ENCODE measurements at places on chromosomes 3 and 15. TPM values are rescaled to one million over a fixed set of nuclear protein-coding genes. Genes with fewer than 3 reads are reported as not detected.
A peak's percentile ranks its signal among the peaks of the same experiment; 100 is the strongest.

DNA sequence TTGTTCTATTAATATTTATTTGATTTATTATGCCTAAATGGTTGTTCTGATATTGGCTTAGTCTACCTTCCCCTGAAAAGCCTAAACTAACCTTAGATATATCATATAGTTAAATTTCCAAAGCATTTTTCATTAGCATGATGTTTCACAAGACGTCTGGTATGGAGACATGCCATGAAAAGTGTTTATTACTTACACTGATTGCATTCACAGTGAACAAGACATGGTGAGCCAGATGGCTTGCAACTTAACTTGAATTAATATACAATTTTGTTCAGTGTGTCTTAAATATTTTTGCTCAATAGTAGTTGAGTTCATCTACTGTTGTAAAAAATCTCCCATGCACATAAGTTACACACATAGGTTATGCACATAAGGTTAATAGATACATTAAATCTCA is 758.4 kb downstream of the NSUN3 start:
- no peaks in the 10 kb centered on the region for H3K27me3 ChIP-seq
- no peaks in the 10 kb centered on the region for H3K36me3 ChIP-seq
- H3K4me3 ChIP-seq, result no peak overlapping the region
- DNase-seq, result no peak
- H3K4me1 ChIP-seq, result no peaks in the 10 kb centered on the region

P2RY12 gene
- not detected for total RNA-seq

GRCh38 chr15:43552256-43552655 is 34.8 kb downstream of the MAP1A start:
- DNase-seq, result no peak
- no peaks in the 10 kb centered on the region for H3K27me3 ChIP-seq
- peaks cover under 1% of the 10 kb centered on the region for H3K36me3 ChIP-seq
- no peaks in the 10 kb centered on the region for H3K4me1 ChIP-seq
- H3K27ac ChIP-seq, result no peak overlapping the region
- H3K4me3 ChIP-seq, result no peak overlapping the region

- H3K4me1 ChIP-seq, result peaks cover 65% of the 10 kb centered on the region
- peak; percentile 37 for DNase-seq
- peak overlapping the region; percentile 62 for H3K4me3 ChIP-seq
- no peaks in the 10 kb centered on the region for H3K27me3 ChIP-seq
Measured at GRCh38 chr3:58178528-58179234, 32.1 kb downstream of the DNASE1L3 start.

SPINT1 gene
- 93.7 TPM for total RNA-seq

DNA sequence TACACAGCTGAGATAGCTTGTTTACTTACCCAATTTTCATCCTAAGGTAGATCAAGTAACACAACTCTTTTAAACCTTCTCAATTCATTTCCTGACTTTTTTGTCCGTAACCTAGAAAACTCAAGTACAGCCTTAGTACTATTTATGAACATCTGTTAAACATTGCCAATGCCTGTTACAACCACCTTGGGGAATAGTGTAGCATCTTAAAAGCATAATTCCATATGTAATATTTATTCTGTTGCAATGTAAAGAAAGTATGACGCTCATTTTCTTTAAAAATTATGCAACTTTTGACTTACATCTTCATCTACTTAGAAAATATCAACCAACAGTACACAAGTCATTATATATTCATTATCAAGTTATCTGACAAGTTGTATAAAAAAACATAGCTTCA is 54.6 kb downstream of the SUCLG2 start:
- DNase-seq, result no peak
- H3K4me1 ChIP-seq, result peaks cover 10% of the 10 kb centered on the region
- no peak overlapping the region for H3K27ac ChIP-seq
- H3K36me3 ChIP-seq, result no peaks in the 10 kb centered on the region
- no peak overlapping the region for H3K4me3 ChIP-seq
- no peaks in the 10 kb centered on the region for H3K27me3 ChIP-seq

- H3K27ac ChIP-seq, result peak overlapping the region; percentile 81
- no peaks in the 10 kb centered on the region for H3K36me3 ChIP-seq
- peak; percentile 5 for DNase-seq
- H3K4me1 ChIP-seq, result peaks cover 6% of the 10 kb centered on the region
- no peaks in the 10 kb centered on the region for H3K27me3 ChIP-seq
Measured at GRCh38 chr15:38588672-38589071, 24.1 kb upstream of the RASGRP1 start.

GRCh38 chr3:194293546-194294198 is 57.5 kb downstream of the CPN2 start:
- H3K27me3 ChIP-seq, result no peaks in the 10 kb centered on the region
- H3K4me3 ChIP-seq, result no peak overlapping the region
- H3K27ac ChIP-seq, result no peak overlapping the region
- peaks cover 9% of the 10 kb centered on the region for H3K4me1 ChIP-seq

DNA sequence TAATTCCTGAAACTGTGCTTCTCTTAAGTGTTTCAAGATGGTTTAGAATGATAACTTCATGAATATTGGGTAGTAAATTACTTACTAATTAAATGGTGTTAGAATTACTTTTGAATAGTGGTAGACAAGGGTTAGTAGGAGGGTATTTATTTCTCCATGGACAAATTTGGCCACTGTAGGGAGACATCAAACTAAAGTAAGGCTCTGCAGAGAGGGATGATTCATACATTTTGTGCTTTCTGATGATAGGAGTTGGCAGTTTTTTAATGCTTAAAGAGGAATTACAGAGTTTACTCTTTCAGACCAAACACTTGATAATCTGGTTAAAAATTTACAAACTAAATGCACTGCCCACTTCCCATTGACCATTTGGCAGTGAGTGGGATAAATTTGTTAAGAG is 127.6 kb downstream of the NAALADL2 start:
- no peaks in the 10 kb centered on the region for H3K36me3 ChIP-seq
- no peak overlapping the region for H3K4me3 ChIP-seq
- H3K4me1 ChIP-seq, result peaks cover 9% of the 10 kb centered on the region
- H3K27ac ChIP-seq, result peak overlapping the region; percentile 22
- H3K27me3 ChIP-seq, result no peaks in the 10 kb centered on the region

IRAK2 gene
- total RNA-seq, result 31.6 TPM

STAB1 gene
- not detected for total RNA-seq

DNA sequence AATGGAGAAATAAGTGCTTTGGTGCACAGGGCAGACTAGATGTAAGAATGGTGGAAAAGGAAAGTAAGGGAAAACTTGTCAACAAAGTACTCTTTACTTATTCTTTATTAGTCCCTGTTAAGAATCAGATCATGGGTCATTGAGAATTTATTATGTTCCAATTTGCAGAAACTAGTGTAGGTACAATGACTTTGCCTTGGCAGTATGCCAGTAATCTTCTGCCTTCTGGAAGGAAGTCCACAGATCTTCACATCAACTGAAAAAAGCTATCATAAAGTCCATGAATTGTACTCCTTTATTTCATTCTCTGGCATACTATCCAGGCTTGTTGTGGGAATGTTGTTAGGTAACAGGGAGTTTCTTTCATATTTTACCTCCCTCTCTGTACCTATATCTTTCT is 88.2 kb upstream of the FLNB start:
- H3K4me3 ChIP-seq, result no peak overlapping the region
- DNase-seq, result no peak
- no peaks in the 10 kb centered on the region for H3K4me1 ChIP-seq
- no peaks in the 10 kb centered on the region for H3K27me3 ChIP-seq
- H3K36me3 ChIP-seq, result peaks cover 45% of the 10 kb centered on the region
- H3K27ac ChIP-seq, result no peak overlapping the region

GRCh38 chr3:89957451-89957850 is 850.0 kb downstream of the EPHA3 start:
- H3K27me3 ChIP-seq, result no peaks in the 10 kb centered on the region
- DNase-seq, result no peak
- H3K4me3 ChIP-seq, result no peak overlapping the region
- H3K27ac ChIP-seq, result no peak overlapping the region

DNA sequence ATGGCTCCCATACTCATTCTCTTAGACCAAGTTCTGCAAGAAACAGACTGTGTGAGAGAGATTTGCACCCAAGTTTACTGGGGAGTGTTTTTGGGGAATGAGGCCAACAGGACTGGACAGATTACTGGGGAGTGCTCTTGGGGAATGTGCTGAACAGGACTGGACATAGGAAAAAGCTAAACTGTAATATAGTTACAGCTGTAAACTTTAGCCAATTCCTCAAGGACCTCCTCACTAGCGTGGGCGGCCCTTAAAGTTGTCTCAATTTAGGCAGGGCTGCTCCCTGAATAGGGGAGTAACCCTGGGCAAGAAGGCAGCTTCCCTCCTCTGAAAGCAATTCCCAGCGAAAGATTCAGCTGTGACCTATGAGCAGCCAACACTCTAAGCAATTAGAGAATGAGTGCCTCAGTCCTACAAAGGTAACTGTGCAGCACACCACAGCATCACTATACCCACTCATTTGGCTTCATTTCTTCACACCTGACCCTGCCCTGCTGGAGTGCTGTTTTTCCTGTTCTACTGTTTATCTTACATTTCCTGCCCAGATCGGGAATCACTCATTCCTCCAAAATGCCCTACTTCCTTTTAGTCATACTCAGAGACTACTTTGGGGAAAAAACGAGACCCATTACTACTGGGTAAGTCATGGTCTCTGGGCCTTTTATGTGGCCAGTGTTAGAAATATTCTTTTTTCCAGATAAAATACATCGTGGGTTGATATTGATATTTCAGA is 41.3 kb upstream of the TRIM42 start:
- peaks cover 30% of the 10 kb centered on the region for H3K4me1 ChIP-seq
- H3K4me3 ChIP-seq, result no peak overlapping the region

DNA sequence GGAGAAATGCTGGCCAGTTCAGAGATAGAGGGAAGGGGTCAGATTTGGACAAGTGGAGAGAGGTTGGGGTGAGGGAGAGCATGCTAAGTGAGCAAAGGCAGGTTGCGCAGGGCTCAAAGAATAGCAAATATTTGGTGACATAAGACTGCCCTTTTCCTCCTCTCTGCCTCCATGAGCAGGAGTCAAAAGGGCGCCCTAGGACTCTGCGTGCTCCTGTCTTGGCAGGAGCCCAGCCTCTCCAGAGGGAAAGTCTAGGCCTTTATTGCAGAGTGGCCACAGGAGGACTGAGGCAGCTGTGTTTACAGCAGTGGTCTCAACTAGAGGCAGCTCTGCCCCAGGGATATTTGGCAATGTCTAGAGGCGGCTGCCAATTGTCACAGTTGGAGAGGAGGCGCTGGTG is 165.6 kb downstream of the FAM43A start:
- H3K4me3 ChIP-seq, result no peak overlapping the region
- H3K27me3 ChIP-seq, result peaks cover 23% of the 10 kb centered on the region
- H3K27ac ChIP-seq, result no peak overlapping the region
- H3K4me1 ChIP-seq, result peaks cover 15% of the 10 kb centered on the region
- DNase-seq, result no peak

- DNase-seq, result no peak
- no peak overlapping the region for H3K4me3 ChIP-seq
- no peaks in the 10 kb centered on the region for H3K27me3 ChIP-seq
- peaks cover 39% of the 10 kb centered on the region for H3K4me1 ChIP-seq
- no peak overlapping the region for H3K27ac ChIP-seq
Measured at GRCh38 chr3:142269767-142270166, 44.4 kb upstream of the GK5 start.

GRCh38 chr15:77532846-77533245 is 99.9 kb downstream of the LINGO1 start:
- H3K36me3 ChIP-seq, result no peaks in the 10 kb centered on the region
- no peak overlapping the region for H3K4me3 ChIP-seq
- no peak overlapping the region for H3K27ac ChIP-seq
- H3K27me3 ChIP-seq, result peaks cover 40% of the 10 kb centered on the region
- no peaks in the 10 kb centered on the region for H3K4me1 ChIP-seq

FBXL22 gene
- 0.71 TPM for total RNA-seq

GRCh38 chr3:107683447-107683846 is 160.7 kb downstream of the BBX start:
- peaks cover 11% of the 10 kb centered on the region for H3K4me1 ChIP-seq
- H3K27ac ChIP-seq, result no peak overlapping the region
- H3K27me3 ChIP-seq, result no peaks in the 10 kb centered on the region
- DNase-seq, result no peak
- H3K4me3 ChIP-seq, result no peak overlapping the region
- H3K36me3 ChIP-seq, result peaks cover 5% of the 10 kb centered on the region

GRCh38 chr3:42205800-42206514 is 60.0 kb downstream of the CCK start:
- no peak for DNase-seq
- no peak overlapping the region for H3K4me3 ChIP-seq
- no peak overlapping the region for H3K27ac ChIP-seq
- H3K27me3 ChIP-seq, result no peaks in the 10 kb centered on the region

TRPM1 gene
- not detected for total RNA-seq

DNA sequence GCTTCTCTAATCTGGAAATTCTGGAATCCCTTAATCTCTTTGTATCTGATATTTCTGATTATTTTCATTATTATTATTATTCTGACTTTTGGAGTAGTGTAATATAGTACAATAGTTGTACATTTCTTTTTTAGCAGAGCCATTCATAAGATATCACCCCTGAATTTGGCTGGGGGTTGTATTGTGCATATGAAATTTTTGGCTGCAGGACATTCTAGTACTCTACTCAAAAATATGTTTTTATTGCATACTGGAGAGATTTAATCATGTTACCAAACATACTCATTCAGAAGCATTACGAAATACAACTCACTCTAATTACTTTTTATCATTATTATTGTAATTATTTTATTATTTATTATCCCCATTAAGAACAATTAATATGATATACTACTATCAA is 589.7 kb upstream of the KCNMB2 start:
- no peaks in the 10 kb centered on the region for H3K36me3 ChIP-seq
- H3K4me3 ChIP-seq, result no peak overlapping the region
- no peaks in the 10 kb centered on the region for H3K4me1 ChIP-seq
- DNase-seq, result no peak
- no peaks in the 10 kb centered on the region for H3K27me3 ChIP-seq

HYAL1 gene
- 1.3 TPM for total RNA-seq

- H3K27ac ChIP-seq, result no peak overlapping the region
- no peaks in the 10 kb centered on the region for H3K4me1 ChIP-seq
- no peak overlapping the region for H3K4me3 ChIP-seq
- H3K27me3 ChIP-seq, result peaks cover 88% of the 10 kb centered on the region
- DNase-seq, result no peak
- H3K36me3 ChIP-seq, result no peaks in the 10 kb centered on the region
Measured at GRCh38 chr15:77808075-77808474, 175.4 kb upstream of the LINGO1 start.

SHC4 gene
- total RNA-seq, result 1.2 TPM

- H3K27ac ChIP-seq, result peak overlapping the region; percentile 92
- no peak for DNase-seq
- H3K36me3 ChIP-seq, result peaks cover 65% of the 10 kb centered on the region
- H3K4me1 ChIP-seq, result peaks cover 85% of the 10 kb centered on the region
- H3K4me3 ChIP-seq, result peak overlapping the region; percentile 45
- no peaks in the 10 kb centered on the region for H3K27me3 ChIP-seq
Measured at GRCh38 chr15:59300618-59301139, 72.0 kb downstream of the MYO1E start.

- no peaks in the 10 kb centered on the region for H3K36me3 ChIP-seq
- peaks cover 10% of the 10 kb centered on the region for H3K4me1 ChIP-seq
- no peak overlapping the region for H3K4me3 ChIP-seq
- DNase-seq, result peak; percentile 73
- no peak overlapping the region for H3K27ac ChIP-seq
Measured at GRCh38 chr15:74320352-74321247, 46.8 kb downstream of the CYP11A1 start.

GRCh38 chr3:30644615-30645014 is 38.2 kb downstream of the TGFBR2 start:
- H3K4me1 ChIP-seq, result peaks cover 26% of the 10 kb centered on the region
- peaks cover 31% of the 10 kb centered on the region for H3K36me3 ChIP-seq
- H3K27me3 ChIP-seq, result no peaks in the 10 kb centered on the region
- H3K4me3 ChIP-seq, result no peak overlapping the region
- no peak overlapping the region for H3K27ac ChIP-seq
- DNase-seq, result peak; percentile 20

TUBGCP4 gene
- 19.3 TPM for total RNA-seq

DLL4 gene
- total RNA-seq, result not detected

- H3K4me1 ChIP-seq, result peaks cover 11% of the 10 kb centered on the region
- no peaks in the 10 kb centered on the region for H3K27me3 ChIP-seq
- H3K27ac ChIP-seq, result no peak overlapping the region
- DNase-seq, result no peak
- H3K36me3 ChIP-seq, result no peaks in the 10 kb centered on the region
Measured at GRCh38 chr3:41364736-41365135, 165.4 kb downstream of the CTNNB1 start.
